NCI-H69 (cell line): ENCODE measurements at places on chromosomes 2 and 18.

DNA sequence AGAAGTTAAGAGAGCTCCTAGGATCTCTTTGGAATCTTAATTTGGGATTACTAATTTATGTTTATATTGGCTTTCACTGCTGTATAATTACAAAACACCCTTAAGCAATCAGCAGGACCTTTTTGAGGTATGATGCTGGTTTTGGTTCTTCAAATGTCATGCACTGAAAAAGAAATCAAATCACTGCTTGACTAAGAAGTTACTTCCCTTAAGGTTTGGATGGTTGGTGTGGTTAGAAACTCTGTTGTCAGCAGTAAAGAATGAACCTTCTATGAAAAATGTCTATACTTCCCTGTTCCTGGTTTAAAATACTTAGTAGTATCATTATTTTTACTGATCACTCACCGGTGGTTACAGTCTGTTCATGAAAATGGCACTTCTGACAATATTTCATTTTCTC, 5.5 kb downstream of the COLEC12 start:
- no peak for DNase-seq

DNA sequence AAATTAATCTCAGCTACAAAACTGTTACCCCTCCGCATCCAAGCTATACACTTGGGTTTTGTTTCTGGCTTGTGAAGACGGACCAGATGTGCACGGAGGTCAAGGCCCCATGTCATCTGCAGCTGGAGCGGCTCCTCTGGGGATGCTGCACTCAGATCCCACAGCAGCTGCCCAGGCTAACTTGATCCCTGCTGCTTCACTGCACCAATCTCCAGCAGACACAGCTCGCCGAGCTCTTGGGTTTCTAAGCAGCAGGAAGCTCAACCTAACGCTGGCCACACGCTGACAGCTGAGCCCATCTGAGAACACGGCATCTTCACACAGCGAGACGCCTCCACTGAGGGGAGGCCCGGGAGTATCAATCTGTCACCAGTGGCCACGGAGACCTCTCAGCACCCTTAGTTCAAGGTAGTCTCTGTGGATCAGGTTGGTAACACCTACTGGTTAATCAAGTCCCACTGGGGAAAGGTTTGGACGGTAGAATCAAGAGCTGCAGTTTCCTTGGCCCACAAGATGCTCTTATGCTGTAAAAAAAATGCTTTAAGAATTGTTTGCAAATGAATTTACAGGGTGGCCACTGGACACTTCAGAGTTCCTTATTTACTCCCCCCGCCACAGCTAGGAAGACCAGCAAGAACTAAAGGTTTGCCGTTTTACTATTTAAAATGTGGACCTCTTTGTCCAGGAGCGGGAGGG, 67.5 kb downstream of the EMILIN2 start:
- no peak for DNase-seq

GRCh38 chr2:1318366-1319009, 94.8 kb upstream of the TPO start:
- no peak for DNase-seq

- DNase-seq = no peak
These were observed 591.7 kb downstream of the BCL11A start for GRCh38 chr2:59961746-59962145.

DNA sequence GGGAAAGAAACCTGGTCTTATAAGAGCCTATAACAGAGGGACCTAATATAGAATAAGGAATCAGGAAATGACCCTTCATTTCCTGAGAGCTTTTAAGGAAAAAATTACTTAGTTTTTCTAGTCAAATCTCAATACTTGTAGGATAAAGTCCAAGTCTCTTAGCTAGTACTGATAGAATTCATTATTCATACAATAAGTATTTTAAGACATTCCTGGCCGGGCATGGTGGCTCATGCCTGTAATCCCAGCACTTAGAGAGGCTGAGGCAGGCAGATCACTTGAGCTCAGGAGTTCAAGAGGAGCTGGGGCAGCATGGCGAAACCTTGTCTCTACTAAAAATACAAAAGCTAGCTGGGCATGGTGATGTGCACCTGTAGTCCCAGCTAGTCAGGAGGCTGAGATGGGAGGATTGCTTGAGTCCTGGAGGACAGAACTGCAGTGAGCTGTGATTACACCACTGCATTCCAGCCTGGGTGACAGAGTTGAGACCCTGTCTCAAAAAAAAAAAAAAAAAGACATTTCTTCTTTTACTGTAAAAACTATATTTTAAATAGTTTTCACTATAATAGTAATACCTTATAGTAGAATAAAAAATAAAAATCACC, 3.2 kb downstream of the RAB3GAP1 start:
- no peak for DNase-seq

- no peak for DNase-seq
These were observed 5.5 kb upstream of the KIF1A start for GRCh38 chr2:240825476-240825875.

GRCh38 chr2:19568809-19569208, 210.4 kb upstream of the OSR1 start:
- DNase-seq = no peak

- no peak for DNase-seq
These were observed 264.1 kb upstream of the THUMPD2 start for GRCh38 chr2:40043191-40043590.

- DNase-seq = no peak
These were observed 55.3 kb upstream of the RMDN2 start for GRCh38 chr2:37869771-37870170.

DNA sequence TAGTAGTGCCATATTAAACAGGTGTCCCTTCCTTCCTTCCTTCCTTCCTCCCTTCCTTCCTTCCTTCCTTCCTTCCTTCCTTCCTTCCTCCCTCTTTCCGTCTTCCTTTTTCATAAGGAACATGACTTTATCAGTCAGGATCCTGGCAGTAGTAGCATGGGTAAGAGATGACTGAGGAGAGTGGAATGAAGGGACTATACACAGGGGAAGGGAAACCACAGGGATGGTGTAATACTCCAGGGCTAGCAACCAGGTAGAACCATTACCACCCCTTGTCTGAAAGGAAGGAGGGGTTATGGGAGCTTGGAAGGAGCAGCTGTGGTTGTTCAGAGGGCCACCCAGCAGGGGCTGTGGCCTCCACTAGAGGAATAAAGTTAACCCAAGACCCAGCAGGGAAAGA, 23.2 kb upstream of the KDM3A start:
- DNase-seq = no peak

- peak; percentile 65 for DNase-seq
These were observed 4.6 kb downstream of the LAMA3 start for GRCh38 chr18:23693846-23694245.

DNA sequence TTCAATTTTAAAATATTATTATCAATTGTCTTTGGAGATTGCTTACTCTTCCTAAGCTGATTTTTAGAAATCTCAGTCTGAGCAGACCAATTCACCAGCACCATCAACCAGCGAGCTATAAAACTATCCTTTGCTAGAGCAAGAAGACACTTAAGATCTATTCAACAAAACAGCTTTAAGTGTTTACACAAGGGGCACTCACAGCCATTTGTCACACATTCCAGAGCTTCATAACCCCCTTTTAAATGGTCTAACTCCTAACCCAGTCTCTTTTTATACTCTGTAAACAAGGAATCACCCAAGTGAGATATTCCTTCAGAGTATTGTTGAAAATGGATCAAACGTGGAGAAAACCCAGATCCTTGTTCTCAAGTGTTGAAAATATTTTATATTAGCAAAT, 1294.1 kb upstream of the CHAC2 start:
- no peak for DNase-seq

DNA sequence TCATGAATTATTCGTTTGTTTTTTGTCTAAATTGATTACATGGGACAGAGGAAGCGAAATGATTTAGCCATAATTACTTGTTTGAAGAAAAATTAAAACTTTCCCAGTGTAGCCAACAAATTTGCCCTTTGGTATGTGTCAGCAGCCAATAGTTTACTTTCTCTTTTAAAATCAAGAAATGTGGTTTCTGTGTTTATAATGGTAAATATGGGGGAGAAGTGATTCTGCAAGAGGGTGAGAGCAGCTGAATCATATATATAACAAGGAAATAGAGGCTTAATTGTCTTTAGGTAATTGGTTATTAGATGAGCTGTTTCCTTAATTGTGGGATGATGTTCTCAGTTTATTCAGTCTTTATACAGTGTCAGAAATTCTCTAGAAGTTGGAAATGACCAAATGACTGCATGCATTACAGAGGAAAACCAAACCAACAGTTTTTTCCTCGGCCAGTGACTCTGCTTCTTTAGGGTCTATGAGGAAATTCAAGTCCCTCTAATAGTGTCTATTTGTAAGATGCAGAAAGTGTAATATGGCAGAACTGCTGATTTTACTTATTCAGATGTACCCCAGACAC, 132.9 kb downstream of the AGPS start:
- DNase-seq = no peak

DNA sequence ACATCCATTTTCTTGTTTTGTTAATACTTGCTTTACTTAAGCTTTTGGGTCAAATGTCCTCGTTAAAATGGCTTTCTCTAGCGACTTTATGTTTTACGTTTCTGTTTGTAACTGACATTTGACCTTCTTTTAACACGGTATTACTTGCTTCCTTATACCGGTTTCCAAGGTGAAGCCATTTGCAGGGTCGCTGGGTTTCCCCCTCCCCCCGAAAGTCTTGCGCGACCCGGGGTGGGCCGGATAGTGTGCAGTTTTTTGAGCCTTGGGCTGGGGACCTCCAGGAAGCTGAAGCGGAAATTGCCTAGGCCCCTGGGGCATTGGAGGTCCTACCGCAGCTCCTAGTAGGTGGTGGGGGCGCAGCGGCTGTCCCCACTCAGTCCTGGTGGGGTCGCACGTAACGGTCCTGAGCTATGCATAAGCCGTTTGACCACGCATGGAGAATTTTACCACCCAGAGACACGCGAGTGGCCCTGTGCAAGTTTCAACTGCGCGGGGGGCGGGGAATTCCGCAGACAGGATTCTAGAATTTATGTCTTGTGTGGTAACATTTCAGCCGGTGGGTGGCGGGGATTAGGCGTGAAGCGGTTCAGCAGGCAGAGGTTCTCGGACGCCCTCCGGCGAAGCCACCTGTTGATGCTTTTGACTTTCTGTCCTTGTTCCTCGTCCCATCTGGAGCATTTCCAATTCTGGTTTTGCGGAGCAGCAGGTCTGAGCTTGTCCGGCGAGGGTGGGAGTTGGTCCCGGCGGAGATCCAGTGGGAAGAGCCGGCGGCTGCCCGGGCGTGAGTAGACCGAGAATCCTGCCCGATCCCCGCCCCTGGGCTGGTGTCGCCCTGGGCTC, 2.4 kb downstream of the CFLAR start:
- peak; percentile 93 for DNase-seq

DNA sequence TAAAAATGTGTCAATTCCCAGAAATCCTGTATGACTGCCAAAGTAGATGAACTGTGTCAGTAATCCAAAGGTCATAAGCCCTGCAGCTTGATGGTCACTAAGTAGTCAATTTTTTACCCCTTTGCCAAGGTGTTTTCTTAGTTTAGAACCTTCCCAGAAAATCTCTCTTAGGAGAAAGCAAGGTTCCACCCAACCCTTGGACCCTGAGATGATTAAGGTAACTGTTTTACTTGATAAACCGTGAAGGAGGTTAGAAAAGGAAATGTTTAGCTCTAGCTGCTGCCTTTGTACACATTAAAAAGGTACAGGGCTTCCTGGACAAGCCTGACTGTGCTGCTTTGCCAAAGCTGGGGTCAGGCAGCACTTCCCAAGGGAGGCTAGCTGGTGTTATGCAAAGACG, 24.4 kb upstream of the LRP2 start:
- no peak for DNase-seq

- no peak for DNase-seq
These were observed 191.4 kb downstream of the SPP2 start for GRCh38 chr2:234241656-234242458.

GRCh38 chr2:231780123-231780908, 766 bp downstream of the PDE6D start:
- no peak for DNase-seq

GRCh38 chr2:133459590-133459989, 108.7 kb downstream of the NCKAP5 start:
- DNase-seq = no peak

- no peak for DNase-seq
These were observed 76.9 kb downstream of the NDUFA10 start for GRCh38 chr2:239948100-239948881.

DNA sequence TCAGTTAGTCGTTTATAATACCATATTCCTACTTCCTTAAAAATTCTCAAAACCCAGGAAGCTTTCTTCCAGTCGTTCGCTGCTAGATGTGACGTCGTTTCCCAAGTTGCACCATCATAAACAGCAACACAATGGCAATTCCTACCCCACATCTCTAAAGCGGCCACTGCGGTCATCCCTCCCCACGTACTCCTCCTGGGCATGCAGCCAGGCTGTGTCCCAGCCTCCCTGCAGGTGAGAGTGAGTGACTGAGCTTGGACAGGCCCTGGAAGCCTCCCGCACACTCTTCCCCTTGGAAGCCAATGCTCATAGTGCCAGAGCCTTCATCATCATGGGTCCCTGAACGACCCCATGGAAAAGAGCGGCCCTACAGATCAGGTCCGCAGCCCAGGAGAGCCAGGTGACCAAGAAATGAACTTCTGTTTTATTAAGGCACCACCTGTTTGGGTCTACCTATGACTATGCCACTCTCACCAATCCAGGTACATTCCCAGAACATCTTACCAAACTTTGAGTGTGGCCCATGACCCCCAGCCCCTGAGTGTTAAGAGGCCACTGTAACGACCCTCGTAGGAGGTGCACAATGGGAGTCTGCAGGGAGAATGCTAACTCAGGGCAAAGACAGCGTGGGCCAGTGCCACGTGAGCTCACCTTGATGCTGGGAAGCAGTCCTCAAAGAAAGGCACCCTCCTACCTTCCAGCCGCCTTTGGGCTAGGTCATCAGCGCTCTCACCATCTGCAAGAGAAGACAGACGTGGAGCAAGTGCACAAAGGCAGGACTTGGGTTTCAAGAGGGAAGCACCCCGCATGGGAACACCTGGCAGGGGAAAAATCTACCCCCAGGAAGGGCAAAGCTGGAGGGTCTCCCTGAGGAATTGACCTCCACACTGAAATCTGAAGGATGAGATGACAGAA, 74.7 kb upstream of the RAB6C start:
- DNase-seq = no peak

DNA sequence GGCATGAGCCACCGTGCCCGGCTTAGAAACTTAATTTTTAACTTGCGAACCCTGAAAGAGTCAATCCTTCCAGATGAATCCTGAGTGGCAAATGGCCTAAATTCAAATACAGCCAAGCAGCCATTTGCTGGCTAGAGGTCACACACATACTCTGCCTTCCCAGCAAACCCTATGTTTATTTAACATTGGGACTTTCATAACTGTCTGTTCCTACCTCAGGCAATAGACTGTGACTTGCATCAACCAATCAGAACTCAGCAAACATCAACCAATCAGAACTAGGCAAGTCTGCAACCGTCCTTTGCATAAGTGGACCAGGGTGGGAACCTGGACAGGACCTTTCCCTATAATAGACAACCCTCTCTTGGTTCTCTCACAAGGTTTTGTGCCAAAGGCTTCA, 127.5 kb downstream of the DTNB start:
- DNase-seq = no peak

DNA sequence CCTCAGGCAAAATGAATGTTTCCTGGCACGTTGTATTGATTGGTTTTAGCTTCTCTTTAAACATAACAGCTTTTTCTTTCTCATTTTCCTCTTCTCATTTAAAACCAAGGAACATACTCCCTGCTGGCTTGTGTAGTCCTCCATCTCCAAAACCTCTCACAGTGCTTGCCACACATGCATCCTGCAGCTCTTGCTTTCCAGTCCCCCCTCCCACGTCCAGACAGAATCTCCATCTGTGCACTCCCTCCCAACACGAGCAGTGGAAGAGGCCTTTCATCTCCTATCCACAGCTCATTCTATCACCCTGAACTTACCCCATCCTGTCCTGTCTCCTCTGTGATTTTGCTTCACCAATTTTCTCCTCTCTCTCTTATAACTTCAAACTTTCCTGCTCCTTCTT, 99.6 kb upstream of the THSD7B start:
- DNase-seq = no peak

- no peak for DNase-seq
These were observed 1247.0 kb upstream of the GYPC start for GRCh38 chr2:125408874-125409538.
